ENCODE measurements at places on chromosomes 11 and 22. TPM values are rescaled to one million over a fixed set of nuclear protein-coding genes. Genes with fewer than 3 reads are reported as not detected.

AAMDC gene
- total RNA-seq = 52.7 TPM

HNRNPUL2 gene
- 47.3 TPM for total RNA-seq

GGTLC2 gene
- not detected for total RNA-seq

MRGPRX3 gene
- not detected for total RNA-seq

CAT gene
- 65.9 TPM for total RNA-seq

POU2AF2 gene
- not detected for total RNA-seq

NTM gene
- total RNA-seq = 0.10 TPM

RPS6KB2 gene
- 68.5 TPM for total RNA-seq

CREB3L1 gene
- 35.6 TPM for total RNA-seq

PPP6R3 gene
- total RNA-seq = 163 TPM

OR5D16 gene
- total RNA-seq = not detected

CEND1 gene
- total RNA-seq = 15.9 TPM

SIRT3 gene
- 37.5 TPM for total RNA-seq

PPME1 gene
- total RNA-seq = 99.4 TPM

OR5P2 gene
- not detected for total RNA-seq

PRG3 gene
- total RNA-seq = not detected

F2 gene
- total RNA-seq = 0.64 TPM

CRYBB1 gene
- not detected for total RNA-seq

MYBPC3 gene
- total RNA-seq = not detected

MCAT gene
- total RNA-seq = 16.3 TPM

JRKL gene
- total RNA-seq = 9.6 TPM

ANO1 gene
- total RNA-seq = 2.3 TPM

OR51F1 gene
- not detected for total RNA-seq

PTGDR2 gene
- not detected for total RNA-seq

DTX4 gene
- total RNA-seq = 0.21 TPM

LMO2 gene
- total RNA-seq = 0.64 TPM

HSPB2 gene
- total RNA-seq = not detected

LRRC32 gene
- 0.15 TPM for total RNA-seq

WEE1 gene
- total RNA-seq = 67.9 TPM

SMC1B gene
- 0.10 TPM for total RNA-seq

OR51G2 gene
- not detected for total RNA-seq

SELENOH gene
- total RNA-seq = 112 TPM

LUZP2 gene
- total RNA-seq = 0.18 TPM

All from Panc1 (cell line).